ENCODE measurements at places on chromosomes 11 and 22. TPM values are rescaled to one million over a fixed set of nuclear protein-coding genes. Genes with fewer than 3 reads are reported as not detected.
A peak's percentile ranks its signal among the peaks of the same experiment; 100 is the strongest.

DGCR6 gene
- polyA plus RNA-seq = 3.6 TPM

GGTLC3 gene
- not detected for polyA plus RNA-seq

DNA sequence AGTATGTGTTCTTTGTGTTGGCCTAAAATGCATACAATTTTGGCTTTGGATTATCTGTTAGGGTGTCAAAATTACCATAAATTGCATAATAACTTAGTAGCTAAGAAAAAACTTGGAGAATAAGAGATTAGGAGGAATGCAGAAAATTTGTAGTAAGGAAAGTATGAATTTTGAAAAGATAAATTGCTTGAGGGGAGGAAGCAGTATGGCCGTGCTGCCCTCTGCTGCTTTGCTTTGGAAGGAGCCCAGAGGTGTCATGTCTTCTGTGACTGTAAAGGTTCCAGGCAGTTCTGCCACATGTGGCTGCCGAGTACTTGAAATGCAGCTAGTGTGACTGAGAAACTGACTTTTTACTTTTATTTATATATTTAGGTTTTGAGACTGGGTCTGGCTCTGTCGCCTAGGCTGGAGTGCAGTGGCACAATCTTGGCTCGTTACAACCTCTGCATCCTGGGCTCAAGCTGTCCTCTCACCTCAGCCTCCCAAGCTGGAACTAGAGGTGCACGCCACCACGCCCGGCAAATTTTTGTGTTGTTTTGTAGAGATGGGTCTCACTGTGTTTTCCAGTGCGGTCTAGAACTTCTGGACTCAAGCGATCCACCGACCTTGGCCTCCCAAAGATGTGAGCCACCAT, 1.8 kb downstream of the ADSL start:
- peak; percentile 61 for DNase-seq

TMEM132A gene
- 6.8 TPM for polyA plus RNA-seq

GRCh38 chr11:61727401-61727811, 25.0 kb upstream of the MYRF start:
- DNase-seq = peak; percentile 57

DNA sequence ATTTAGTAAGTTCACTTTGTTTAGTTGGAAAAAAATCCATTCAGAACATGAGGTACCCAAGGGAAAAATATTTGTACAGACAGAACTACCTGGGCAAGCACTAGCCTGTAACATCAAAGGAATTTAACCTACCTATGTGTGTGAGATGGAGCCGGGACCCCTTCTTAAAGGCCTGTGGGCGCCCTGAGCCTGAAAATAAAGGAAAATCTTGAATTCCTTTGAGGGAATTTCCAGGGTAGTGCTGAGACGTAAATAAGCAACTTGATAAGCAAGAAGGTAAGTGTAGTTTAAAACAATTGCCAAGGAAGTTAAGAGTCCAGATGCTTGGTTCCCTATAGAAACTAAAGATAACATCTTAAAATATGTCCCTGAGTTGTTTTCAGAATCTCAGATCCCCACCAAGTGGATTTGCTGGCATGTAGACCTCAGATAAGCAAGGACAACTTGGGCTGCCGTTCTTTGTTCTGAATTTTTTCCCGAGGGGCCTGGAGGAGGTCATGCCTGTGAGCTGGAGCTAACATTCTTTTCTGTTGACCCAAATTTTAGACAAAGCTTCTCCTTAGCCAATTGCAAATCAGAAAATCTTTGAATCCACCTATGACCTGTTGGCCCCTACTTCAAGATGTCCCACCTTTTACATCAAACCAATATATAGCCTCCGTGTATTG, 31.0 kb downstream of the MED17 start:
- DNase-seq = no peak

GRCh38 chr11:130979386-130979972, 63.2 kb upstream of the SNX19 start:
- DNase-seq = no peak

DNA sequence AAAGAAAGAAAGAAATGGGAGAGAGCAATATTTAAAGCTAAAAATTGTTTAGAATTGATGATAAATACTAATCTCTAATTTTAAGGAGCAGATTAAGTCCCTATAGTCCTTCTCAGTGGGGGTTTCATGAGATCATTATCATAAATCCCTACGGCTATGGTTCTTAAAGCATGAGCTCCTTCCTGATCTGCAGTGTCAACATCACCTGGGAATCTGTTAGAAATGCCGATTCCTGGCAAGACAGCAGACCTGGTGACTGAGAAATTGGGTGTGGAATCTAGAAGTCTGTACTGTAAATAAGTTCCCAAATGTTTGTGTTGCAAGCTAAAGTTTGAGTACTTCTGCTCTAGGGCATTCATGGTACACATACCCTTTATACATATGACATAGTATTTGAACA, 12.6 kb downstream of the HIKESHI start:
- no peak for DNase-seq
